ENCODE measurements at places on chromosomes 1 and 21.

- H3K4me3 ChIP-seq: no peak overlapping the region
- peak; percentile 95 for DNase-seq
- no peaks in the 10 kb centered on the region for H3K27me3 ChIP-seq
- H3K27ac ChIP-seq: no peak overlapping the region
- H3K36me3 ChIP-seq: no peaks in the 10 kb centered on the region
Observed at GRCh38 chr1:58768971-58769808, 14.7 kb downstream of the JUN start.

DNA sequence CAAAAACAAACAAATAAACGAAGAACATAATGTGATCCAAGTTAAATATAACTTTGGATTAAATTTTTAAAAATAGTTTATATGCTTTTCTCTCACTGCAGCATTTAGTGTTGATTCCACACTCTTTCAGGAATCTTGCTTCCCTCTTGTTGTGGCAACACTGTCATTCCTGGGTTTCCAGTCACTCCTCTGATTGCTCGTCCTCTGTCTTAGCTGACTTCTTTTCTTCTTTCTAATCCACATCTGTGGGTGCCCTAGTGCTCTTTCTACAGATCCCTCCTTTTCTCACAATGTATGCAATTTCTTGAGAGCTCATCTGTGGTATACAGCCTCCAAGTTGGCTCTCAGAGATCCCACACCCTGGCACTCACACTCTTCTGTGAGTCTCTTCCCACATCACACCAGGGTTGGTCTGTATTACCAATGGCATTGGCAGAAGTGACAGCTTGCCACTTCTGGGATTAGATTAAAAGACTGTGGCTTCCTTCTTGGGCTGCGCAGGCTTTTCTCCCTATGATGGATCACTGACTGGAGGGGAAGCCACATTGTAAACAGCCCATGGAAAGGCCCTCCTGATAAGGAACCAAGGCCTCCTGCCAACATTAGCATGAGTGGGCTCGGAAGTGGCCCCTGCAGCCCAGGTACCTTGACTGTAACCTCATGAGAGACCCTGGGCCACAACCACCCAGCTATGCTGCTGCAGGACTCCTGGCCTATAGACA is 11.5 kb upstream of the MYOC start:
- DNase-seq: no peak
- no peak overlapping the region for H3K4me3 ChIP-seq
- no peaks in the 10 kb centered on the region for H3K27me3 ChIP-seq
- H3K36me3 ChIP-seq: no peaks in the 10 kb centered on the region
- H3K4me1 ChIP-seq: peaks cover 4% of the 10 kb centered on the region

DNA sequence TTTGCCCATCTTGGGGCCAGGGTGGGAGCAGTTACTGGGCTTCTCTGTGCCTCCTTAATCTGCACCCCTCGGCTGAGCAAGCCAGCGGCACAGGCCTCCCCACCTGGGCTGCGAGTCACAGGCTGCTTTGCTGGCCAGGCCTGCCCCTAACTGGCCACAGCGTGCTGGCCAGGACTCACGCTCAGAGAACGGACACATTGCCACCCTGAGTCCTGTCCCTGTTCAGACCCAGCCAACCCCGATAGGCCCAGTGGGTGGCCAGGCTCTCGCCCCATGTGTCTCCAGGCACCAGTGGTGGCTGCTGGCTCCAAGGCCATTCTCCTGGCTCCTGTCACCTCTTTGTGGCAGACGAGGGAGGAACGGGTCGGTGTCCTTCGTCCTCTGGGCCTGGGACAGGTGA is 61.3 kb downstream of the MORN1 start:
- DNase-seq: no peak
- H3K4me3 ChIP-seq: no peak overlapping the region
- no peaks in the 10 kb centered on the region for H3K36me3 ChIP-seq
- no peaks in the 10 kb centered on the region for H3K27me3 ChIP-seq
- H3K27ac ChIP-seq: no peak overlapping the region

DNA sequence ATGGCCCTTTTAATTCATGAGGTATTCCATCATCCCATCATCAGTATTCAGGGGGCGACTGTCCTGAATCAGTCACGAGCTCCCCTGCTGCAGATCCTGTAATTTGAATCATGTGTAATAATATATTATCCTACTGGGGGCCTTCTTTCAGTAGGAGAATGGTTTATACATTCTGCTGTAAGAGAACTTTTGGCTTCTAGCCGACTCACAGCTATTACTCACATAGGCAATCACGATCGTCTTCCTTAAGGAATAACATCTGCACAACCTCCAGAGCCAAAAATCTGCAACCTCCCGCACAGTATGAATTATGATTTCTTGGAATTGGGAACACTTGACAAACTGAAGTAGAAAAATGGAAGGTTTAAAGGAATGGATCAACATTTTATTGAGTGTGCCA is 343.0 kb downstream of the USP25 start:
- 0 out of 2 replicates have a peak, but pooled peaks cover 6% of the 10 kb centered on the region for H3K4me1 ChIP-seq
- H3K36me3 ChIP-seq: no peaks in the 10 kb centered on the region
- no peak for DNase-seq
- no peaks in the 10 kb centered on the region for H3K27me3 ChIP-seq
- H3K27ac ChIP-seq: no peak overlapping the region
